ENCODE measurements at places on chromosomes 2 and 18.

DNA sequence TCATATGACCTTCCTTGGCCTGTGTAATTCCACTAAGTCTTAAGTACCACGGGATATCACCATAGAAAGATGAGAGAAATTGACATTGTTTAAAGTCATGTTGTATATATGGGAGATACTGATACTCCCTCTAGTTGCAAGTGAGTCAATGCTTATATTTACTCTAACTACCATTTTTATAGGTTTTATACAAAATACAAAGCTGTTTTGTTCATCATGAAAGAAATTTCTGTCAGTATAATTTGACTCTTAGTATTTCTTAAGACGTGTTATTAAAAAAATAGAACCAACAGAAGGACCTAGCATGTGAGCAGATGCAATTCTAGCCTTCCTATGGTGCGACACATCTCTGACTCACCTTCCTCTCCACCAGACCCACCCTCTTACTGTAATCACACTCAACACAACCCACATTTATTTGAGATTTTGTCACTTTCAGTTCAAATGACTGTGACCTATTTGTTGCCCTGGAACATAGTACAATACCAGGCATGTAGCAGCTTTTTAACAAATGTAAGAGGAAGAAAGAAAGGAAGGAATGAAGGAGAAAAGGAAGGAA, 453.1 kb downstream of the CMPK2 start:
- DNase-seq, result no peak

DNA sequence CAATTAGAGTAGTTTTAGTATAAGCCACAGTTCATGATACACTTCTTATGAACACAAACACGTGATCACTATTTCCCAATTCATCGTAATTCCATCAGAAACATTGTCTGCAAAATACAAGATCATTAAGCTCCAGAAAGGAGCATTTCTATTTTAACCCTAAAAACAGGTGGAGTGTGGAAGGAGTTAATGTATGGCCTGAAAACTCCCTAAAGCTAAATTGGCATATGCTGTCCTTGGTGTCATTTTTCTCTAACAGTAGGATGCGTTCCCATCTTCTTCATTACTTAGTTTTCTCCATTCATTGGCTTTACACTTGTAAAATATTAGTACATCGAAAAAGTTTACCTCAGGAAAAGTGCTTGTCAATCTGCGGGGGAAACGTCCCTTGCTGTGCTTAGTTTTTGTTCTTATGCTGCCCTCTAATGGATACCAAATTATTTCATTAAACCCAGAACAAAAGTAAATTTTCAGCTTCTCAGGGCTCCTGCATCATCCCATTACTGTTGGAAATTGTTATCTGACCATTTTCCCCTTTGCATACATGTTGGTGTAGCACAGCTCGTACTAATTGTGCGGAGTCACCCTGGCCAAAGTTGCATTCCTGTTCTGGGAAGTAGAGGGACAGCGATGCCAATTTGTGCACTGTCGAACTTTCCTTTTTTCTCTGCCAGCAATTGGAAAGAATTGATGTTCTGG, 153.4 kb downstream of the GPD2 start:
- DNase-seq, result no peak

DNA sequence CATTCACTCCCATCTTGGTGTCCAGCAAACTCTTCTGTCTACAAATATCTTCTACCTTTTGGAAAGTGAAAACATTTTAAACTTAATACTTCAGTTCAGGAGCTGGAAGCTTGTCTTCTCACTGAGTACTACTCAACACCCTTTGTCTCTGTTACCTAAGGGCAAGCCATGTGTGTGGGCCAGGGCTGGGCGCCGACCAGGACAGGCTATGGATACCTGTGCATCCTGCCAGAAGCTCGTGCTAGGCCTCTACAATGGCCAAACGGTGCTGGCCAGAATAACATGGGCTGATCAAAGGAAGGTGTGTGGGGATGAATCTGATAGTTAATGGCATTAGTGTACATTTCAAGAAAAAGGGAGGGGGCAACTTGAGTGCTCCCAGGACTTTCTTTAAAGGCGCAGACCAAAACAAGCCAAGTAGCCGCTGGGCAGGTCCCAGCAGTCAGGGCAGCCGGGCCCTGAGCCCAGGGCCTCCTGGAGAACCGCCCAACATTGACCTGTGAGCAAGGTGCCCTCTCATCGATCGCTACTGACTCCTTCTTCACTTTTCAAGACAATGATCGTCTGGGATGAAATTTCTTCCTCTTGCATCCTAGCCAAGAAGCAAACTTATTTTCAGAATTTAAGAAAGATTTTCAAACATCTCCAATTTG, 29.0 kb upstream of the ID2 start:
- DNase-seq, result no peak

GRCh38 chr2:109611467-109612095, 2.2 kb downstream of the SEPTIN10 start:
- no peak for DNase-seq

DNA sequence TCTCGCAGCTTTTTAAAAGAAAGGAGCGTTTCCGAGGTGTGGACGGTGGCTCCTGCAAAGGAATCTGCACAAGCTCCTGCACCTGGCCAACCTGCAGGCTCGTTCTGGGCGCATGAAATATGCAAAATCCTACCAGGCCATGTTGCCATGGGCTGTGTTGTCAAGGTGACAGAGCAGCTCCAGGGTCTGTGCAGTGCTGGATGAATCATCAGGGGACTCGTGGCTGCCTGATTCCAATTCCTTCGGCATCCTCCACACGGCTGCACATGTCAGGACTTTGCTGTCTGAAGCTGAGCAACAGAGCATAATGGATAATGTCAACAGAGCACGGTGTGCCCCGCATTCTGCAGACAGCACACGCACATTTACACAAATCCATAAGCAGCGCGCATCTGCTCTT, 120.5 kb downstream of the EIPR1 start:
- DNase-seq, result no peak

- DNase-seq, result no peak
Measured at GRCh38 chr2:10513201-10513600, 65.1 kb upstream of the ODC1 start.

GRCh38 chr18:9884532-9885140, 1.1 kb upstream of the TXNDC2 start:
- no peak for DNase-seq

DNA sequence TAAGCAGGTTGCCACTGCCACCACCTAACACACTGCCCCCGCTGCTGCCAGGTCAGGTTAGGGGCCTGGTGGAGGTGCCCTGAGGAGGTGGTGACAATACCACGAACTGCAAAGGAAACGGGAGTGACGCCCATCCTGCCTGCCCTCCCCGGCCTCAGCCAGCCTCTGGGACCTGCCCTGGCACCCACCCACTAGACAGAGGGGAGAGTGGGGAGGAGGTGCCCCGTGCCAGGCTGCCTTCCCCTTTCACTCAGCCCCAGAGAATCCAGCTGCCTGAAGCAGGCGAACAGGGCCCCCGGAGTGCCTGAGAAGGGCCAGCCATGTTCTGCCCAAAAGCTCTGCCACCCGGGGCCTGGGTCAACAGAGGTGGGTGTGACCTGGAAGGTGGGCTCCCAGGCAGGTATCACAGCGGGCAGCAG, 44.5 kb upstream of the FOSL2 start:
- DNase-seq, result no peak

DNA sequence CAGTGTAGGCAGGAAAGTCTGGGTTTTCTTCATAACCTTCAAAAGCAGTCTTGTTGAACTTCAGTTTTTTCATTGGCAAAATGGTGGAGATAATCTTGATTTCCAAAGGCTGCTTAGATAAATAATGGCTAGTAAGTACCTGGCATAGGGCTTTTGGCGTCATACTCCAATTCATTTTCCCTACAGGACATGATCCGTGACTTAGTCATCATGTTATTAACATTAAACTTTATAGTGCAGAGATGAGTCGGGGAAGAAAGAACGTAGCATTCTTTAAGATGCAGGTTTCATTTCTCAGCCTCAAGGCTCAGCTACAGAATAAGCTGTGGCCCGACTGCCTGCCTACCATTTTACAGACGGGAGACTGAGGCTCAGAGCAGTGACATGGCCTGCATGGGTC, 64.0 kb downstream of the RALBP1 start:
- DNase-seq, result no peak

DNA sequence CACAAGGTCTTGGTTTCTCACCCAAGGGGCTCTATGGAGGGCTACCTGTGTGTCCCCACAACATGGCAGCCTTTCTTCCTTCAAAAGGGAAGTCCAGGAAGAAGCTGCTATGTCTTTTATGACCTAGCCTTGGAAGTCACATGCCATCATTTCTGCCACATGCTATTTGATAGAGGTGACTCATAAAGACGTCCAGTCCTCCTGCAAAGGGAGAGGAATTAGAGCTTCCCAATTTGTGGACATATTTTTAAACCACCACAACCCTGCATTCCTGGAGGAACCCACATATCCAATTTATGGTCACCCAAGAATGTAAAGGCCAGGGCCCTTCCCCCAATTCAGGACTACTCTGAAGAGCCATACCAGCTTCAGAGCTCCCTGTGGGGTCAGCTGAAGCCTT, 246.2 kb downstream of the CYP26B1 start:
- no peak for DNase-seq

DNA sequence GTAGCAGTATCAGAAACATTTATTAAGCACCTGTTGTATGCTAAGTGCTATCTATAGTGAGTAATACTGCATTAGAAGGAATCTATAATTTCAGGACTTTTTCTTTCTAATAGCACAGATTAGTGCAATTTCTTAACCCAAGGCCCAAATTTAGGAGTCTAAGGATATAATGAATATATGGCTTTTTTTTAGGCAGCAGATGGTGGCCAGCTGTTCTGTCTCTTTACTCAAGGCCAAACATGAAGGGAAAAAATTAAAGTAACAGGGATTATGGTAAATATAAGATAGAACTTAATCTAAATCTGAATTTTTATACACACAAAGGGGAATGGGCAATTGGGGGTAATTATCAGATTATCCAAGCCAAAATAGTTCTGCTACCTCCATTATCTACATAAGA, 230.6 kb upstream of the SP5 start:
- DNase-seq, result no peak

DNA sequence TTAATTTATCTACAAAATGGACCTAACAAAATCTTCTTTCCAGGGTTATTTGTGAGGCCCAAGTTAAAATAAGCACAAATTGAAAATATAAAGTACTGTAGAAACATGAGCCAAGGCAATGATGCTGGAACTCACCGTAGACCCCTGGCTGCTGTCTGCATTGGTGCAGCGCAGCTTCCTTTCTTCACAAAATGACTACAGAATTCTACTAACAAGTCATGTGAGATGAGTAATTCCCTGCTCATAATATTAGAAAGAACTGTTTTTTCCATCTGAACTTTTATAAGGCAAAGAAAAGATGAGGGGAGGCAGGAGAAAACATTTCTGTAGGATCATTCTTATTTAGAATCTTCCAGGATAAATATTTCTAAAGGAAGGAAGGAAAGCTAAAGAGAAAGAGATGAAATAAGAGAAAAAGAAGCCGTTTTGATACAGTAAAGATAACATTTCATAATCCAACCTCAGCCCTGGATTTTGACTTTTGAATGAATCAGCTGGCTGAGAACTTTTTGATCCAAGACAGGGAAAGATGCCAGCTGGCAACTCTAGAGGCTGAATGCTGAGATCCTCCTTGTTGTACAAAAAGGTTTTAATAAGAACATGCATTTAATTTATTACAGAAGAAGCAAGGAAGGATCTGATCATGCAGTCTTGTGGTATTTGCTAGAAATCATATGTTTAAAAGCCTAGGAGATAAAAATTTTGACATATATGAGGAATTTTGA, 183.9 kb upstream of the KLHL14 start:
- no peak for DNase-seq

GRCh38 chr18:1075322-1075721, 170.7 kb downstream of the ADCYAP1 start:
- no peak for DNase-seq

DNA sequence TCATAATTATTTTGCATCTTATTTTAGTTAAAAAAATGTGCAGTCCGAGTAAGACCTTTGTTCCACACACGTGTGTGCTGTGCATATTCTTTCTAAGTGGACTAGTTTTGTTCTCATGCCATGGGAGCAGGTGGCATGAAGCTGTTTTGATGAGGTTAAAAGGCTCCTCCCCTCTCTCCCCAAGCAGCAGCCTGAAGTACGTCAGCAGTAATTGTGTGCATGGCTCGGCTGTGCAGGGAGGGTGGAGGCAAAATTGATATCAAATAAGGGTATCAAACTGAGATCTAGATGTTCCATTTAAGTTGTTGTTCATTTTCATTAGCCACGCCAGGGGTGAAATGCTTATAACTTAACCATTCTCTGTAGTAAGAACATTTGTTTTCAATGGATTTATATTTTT, at the start of gene NYAP2:
TSS of gene NYAP2 (plus strand) at position 207 of the 400 bp plus-strand sequence. CDS start 9,171 bp downstream, outside the sequence.
- no peak for DNase-seq

- DNase-seq, result no peak
Measured at GRCh38 chr2:24919037-24919505, 966 bp downstream of the ADCY3 start.

DNA sequence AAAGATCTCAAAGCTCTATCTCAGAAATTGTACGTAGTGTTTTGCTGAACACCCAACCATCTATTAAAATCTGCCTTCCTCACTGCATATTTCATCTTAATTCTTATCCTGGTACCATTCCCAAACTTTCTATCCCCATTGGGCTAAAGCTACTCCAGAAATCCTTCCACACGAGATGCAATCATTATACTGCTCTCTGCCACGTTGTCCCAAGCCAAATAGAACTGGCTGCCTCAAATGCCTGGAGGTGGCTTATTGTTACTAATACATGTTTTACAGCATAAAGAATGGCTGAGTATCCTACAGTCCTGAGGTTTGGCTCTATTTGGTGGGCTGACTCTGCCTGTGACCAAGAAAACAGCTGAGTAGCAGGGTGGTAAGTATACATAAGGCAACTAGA, 306.0 kb upstream of the ACVR2A start:
- no peak for DNase-seq

DNA sequence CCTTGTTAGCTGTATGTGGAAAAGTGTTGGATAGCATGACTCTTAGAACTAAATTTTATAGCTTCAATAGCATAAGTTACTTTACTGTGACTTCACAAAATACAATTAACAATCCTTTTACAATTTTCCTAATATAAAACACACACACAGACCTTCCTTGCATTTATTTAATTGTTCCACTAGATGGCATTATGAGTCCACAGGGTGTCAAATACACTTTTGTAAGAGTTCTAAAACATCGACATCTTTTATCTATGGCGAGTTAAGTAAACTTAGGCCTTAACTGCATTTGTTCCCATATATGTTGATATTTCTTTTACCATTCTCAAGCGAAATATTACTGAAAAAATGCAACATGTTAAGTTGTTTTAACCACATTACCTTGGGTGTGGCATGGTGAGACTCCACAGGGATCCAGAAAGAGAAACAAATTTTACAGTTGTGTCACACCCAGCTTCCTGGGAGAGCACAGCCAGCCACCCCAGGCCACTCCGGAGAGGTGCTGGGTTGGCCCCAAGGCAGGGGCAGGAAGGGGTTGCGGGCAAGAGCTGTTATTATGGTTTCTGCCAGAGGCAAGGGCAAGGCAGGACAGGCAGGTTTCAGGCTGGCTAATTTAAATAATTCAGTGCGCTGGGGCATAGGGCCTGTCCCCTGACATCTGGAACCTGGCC, 312.4 kb upstream of the MC4R start:
- DNase-seq, result no peak
